ENCODE measurements at places on chromosomes 4 and X. TPM values are rescaled to one million over a fixed set of nuclear protein-coding genes. Genes with fewer than 3 reads are reported as not detected.

The TMEM35A gene
- total RNA-seq, result not detected

DNA sequence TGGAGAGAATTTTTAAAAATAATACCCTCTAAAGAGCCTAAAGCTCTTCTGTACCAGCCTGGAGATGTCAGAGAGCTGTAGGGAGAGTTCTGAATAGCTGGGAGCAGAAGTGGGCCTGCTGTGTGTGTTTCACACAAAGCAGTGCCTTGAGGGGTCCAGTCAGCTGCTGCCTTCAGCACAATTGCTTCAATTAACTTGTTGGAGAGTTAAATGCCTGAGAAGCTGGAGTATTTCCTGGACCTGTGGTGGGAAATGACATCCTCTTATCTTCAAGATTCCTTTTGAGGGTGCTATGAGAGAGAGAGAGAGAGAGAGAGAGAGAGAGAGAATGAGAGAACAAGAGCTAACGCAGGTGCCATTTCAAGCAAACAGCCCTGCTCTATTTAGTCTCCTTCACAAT is 96.2 kb upstream of the IL1RAPL2 start:
- DNase-seq, result no peak

DNA sequence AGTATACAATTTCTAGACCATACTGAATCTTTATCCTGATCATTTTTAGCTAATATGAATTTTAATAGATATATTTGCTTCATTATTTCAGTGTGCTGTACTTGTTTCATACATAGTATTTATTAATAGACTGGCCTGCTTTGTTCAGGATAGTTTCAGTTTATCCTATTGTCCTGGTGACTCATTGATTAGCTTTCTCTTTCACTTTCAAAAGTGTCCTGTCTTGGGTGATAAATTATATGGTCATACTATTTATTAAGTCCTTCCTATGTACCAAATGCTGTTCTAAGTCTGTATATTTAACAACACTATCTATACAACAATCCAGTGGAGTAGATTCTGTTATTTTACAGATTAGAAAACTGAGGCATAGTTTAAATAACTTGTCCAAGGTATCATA is 153.8 kb upstream of the RAPGEF2 start:
- no peak for DNase-seq

DNA sequence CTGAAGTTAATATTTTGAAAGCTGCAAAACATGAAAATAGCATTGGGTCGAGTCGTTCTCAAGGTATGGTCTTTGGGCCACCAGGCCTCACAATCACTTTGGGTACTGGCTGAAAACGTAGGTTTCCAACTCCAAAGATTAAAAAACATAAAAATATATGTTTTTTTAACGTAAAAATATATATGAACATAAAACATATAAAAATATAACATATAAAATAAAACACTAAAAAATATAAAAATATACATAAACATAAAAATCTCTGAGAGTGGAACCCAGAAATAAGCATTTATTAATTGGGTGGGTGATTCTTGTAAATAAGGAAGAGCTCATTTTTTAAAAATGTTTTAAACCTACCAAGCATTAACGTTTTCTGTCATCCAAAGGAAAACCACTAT is 666 bp upstream of the PDS5A start:
- no peak for DNase-seq

DNA sequence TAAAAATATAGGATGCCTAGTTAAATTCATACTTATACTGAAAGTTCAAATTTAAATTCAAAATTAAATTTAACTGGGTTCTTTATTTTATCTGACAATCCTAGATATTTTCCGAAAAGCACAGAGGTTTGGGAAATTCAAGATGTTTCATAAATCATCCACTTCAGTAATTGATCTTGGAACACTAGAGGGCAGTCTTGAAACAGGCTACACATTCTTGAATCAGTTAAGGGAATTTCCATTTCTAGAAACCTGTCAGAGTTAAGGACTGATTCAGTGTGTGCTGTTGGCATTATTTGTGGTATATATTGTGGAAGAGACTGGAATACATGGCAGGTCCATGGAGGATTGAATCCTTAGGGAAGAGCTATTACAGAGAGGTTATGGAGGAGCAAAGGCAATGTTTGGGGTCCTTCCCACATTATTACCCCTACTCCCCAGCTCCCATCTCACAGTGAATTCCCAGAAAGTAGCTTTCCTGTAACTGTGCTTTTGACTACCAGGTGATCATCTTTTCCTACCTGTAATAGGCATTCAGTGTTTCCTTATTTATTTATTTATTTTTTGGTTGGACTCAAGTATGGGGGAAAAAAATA is 92.9 kb downstream of the EGF start:
- DNase-seq, result no peak

The RHOXF2 gene
- total RNA-seq, result not detected

- DNase-seq, result no peak
Measured at GRCh38 chr4:111136438-111136837, 513.6 kb upstream of the PITX2 start.

The UGT2B11 gene
- total RNA-seq, result not detected

DNA sequence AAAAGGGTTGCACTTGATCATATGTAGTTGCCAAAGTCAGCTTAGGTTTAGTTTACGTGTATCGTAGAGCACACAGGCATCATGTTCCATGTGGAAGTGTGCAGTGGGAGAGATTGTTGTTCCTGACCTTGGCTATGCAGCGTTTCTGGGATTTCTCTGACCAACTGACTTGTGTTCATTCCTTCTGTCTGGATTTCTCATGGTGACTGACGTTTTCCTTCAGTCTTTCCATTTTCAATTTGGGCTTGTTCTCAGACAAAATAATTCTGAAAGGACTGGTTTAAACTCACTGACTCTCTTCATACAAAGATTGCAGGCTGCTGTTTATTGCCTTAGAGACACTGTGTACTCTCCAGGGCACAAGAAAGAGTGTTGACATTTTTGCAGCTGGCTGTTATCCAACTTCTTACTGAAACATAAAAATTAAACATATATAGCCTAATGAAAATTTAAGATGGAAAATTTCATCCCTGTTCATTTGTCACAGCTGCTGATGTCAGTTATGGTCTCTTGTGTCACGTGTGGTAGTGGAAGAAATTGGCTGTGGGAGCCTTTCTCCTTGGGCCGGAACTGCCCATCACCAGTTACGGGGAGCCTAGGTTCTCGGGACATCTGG is 95.4 kb downstream of the TNIP2 start:
- DNase-seq, result no peak

The GABRA4 gene
- not detected for total RNA-seq

- no peak for DNase-seq
Measured at GRCh38 chr4:169914866-169915265, 111.3 kb downstream of the MFAP3L start.

- no peak for DNase-seq
Measured at GRCh38 chrX:100979881-100980607, 10.5 kb downstream of the ARL13A start.

DNA sequence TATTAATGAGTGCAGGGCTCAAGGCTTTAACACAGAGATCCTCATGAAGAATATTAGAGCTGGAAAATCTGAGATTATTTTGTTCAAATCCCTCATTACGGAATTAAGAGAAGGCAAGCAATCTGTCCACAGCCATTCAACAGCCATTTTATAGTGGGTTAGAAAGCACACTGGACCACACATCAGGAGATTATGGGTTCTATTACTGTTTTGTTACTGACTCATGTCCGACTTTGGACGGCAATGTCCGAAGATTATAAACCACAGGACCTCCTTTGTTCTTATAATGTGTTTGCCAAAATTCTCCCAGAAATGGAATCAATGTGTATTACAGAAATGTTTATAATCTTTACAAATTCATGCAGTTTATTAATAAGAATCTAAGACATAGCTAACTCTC is 8.1 kb downstream of the LAMTOR3 start:
- DNase-seq, result no peak

DNA sequence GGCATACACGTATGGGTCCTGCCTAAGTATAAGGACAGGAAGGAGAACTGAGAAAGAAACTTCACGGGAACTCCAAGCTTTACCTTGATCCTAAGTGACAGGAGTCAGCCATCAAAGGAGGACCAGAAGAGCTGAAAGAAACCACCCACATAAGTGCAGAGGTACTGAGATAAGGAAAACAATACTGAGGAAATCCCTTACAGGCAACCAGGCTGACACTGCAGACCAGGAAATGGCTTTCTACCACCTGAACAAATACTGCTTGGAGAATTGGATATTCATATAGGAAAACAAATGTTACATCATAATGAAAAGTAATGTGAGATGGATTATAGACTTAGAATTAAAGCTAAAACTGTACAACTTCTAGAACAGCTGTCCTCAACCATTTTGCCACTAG is 127.0 kb downstream of the IL15 start:
- DNase-seq, result no peak

DNA sequence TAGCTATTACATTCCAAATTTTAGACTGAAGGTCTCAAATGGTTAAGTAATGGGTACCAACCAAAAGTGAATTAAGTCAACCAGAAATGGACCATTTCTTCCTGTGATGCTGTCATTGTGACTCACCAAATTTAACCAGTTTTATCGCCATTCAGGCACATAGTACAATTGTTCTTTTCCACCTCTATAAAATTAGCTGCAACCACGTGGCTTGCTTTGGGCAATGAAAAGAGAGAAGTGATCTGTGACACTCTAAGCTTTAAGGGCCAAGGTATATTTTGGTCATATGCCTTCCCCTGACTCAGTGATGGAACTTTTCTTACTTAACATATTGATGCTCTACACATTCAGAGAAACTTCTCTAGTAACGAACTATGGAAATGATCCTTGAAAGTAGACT is 20.3 kb upstream of the PHF8 start:
- no peak for DNase-seq

DNA sequence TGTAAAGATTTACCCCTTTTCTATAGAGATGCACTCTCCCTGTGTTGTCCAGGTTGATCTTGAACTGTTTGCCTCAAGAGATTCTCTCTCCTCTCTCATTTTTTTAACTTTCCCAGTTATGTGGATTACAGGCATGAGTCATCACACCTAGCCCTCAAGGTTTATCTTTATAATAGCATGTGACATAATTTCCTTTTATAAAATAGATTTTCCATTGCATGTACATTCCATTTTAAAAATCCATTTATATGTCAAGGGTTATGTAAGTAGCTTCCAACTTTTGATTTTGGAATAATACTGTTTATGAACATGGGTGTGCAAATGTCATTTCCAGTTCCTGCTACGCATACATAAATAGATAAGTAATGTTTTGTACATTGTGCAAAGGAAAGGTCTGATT is 20.6 kb downstream of the ZNF721 start:
- no peak for DNase-seq

DNA sequence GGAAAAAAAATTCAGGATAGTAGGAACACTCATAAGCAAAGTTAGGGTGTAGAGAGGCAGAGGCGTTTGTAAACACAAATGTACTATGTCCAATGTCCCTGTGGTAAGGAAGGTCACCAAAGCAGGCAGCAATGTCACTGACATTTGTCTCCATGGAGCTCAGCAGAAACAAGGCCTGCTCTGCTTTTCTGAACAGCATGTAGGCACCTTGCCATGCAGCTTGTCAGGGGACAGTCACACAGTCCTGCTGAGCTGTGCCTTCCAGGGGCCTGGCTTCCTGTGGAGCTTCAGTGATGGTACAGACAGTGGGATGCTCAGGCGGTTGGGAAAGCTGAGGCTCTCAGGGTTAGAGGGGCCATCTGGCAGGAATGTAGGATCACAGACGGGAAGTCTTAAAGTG is 74.5 kb upstream of the HS3ST1 start:
- DNase-seq, result no peak

The CSAG2 gene
- total RNA-seq, result not detected

- no peak for DNase-seq
Measured at GRCh38 chrX:102995316-102995715, 58.2 kb downstream of the RAB40AL start.

DNA sequence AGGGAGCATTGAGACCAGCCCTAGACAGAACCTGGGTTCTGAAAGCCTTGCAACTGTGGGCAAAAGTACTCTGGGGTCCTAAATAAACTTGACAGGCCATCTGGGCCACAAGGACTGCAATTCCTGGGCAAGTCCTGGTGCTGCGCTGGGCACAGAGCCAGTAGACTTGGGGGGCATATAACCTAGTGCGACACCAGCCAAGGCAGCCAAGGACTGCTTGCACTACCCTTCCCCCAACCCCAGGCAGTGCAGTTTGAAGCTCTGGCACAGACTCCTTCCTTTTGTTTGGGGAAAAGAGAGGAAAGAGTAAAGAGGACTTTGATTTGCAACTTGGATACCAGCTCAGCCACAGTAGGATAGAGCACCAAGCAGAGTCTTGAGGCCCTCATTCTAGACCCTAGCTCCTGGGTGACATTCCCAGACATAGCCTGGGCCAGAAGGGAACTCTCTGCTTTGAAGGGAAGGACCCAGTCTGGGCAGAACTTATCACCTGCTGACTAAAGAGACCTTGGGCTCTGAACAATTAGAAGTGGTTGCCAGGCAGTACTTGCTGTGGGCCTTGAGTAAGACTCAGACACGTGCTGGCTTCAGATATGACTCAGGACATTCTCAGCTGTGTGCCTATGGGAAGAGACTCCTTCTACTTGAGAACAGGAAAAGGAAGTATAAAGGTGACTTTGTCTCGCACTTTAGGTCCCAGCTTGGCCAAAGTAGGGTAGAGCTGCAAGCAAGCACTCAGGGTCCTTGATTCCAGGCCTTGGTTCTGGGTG is 522.8 kb downstream of the GLUD2 start:
- no peak for DNase-seq

The MMRN1 gene
- 0.04 TPM for total RNA-seq

GRCh38 chr4:142447009-142447408 is 399.1 kb downstream of the INPP4B start:
- DNase-seq, result no peak

DNA sequence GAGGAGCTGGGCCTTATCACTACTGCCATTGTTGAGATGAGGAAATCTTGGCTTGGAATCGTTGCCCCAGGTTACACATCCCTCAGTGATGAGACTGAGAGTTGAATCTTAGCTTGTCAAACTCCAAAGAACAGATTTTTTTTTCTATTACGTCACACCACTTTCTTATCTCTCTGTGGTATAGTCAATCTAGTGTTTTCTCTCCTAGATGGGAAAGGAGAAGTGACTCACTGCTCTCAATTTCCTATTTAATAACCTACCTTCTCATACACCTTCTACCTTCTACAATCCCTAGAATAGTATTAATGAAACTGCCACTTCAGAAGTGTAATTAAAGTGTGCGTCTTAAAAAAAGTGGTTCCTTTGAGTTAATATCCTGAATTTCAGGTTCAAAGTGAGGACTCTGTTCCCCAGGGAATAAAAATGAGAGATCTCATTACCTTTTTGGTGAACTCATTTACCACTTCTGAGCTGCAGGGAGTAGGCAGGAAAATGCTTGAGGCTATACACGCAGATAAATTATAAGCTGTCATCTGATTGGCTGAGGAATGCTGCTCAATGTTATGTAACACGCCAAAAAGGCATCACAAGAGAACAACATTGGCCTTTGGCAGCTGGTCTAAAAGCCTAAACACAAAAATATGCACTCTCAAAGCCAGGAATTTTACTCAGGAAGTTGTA is 59.3 kb downstream of the MAD2L1 start:
- no peak for DNase-seq

The RASGEF1B gene
- 10.8 TPM for total RNA-seq

GRCh38 chr4:133062851-133063250 is 86.2 kb upstream of the PCDH10 start:
- no peak for DNase-seq

GRCh38 chr4:22435652-22436051 is 80.2 kb downstream of the ADGRA3 start:
- no peak for DNase-seq

- DNase-seq, result no peak
Measured at GRCh38 chr4:169485791-169486742, 126.3 kb downstream of the NEK1 start.

The DCAF8L2 gene
- total RNA-seq, result not detected

The SULT1E1 gene
- total RNA-seq, result not detected

GRCh38 chr4:38559374-38559773 is 104.6 kb upstream of the KLF3 start:
- DNase-seq, result no peak

The MANBA gene
- total RNA-seq, result 12.3 TPM

GRCh38 chrX:13815664-13816063 is 1.2 kb downstream of the GPM6B start:
- DNase-seq, result no peak

The UGT2A1 gene
- total RNA-seq, result not detected
